ENCODE measurements at places on chromosomes 12 and 14. TPM values are rescaled to one million over a fixed set of nuclear protein-coding genes. Genes with fewer than 3 reads are reported as not detected.

Gene KRT1
- not detected for total RNA-seq

DNA sequence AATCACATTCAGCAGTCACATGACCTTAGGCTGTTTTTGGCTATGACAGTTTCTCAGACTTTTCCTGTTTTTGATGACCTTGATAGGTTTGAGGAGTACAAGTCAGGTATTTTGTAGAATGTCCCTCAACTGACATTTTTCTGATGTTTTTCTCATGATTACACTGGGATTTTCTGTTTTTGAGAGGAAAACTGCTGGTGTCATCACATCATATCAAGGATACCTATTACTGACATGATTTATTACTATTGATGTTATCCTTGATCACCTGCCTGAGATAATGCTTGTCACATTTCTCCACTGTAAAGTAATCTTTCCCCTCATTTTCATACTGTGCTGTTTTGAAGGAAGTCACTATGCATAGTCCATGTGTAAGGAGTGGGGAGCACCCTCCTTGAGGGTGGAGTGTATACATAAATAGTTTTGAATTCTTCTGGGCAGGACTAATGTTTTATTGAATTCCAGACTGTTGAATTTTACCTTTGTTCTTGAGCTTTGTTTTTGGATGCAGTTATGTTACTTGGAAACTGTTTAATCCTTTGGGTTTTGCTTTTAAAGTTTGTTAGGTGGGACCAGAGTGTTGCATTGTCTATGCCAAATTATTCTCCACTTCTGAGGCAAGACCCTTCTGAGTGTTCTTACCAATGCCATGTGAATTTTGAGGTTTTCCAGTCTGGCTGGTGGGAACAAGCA is 444.5 kb upstream of the FAR2 start:
- DNase-seq: no peak

- DNase-seq: peak; percentile 69
Measured at GRCh38 chr14:70882776-70883492, 24.3 kb upstream of the PCNX1 start.

GRCh38 chr14:98278800-98279199 is 993.2 kb downstream of the BCL11B start:
- no peak for DNase-seq

DNA sequence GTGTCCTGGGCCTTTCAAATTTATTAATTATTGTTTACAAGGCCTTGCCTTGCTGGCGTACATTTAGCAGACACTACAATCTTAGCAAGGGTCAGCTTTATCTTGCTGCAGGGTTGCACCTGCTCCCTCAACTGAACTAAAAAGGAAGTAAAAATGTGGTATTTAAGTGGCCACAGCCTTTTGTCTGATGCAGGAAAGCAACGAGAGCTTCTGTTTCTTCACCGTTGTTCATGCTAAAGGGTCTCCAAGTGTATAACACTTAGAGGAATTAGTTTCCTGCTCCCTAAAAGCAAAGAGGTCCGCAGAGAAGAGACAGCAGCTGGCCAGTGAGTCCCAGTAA is 62.8 kb upstream of the EGLN3 start:
- DNase-seq: no peak

Gene KRT77
- total RNA-seq: not detected

Gene SLC17A8
- not detected for total RNA-seq

Gene TEX52
- not detected for total RNA-seq

Gene ARMH4
- total RNA-seq: under 0.01 TPM

Gene CFAP54
- total RNA-seq: 0.26 TPM

DNA sequence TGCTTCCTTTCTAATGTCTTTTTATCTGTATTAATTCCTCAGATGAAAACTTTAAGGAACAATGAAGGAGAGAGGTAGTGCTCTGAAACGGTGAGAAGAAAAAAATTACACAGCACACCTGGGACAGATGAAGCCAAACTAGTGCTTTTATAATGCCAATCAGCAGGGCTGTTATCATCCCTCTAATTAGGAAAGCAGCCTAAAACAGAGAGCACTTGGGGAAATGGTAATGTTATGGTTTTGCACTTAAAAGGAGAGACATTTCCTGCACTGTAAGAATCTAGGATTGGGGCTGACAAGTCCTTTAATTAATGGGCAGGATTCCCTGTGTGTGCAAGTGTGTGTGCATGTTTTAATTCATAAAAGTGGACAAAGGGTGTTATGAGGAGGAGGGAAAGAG is 4.8 kb upstream of the LMO3 start:
- DNase-seq: peak; percentile 52

Gene CLEC7A
- total RNA-seq: not detected

Gene INTS13
- total RNA-seq: 19.7 TPM

- DNase-seq: no peak
Measured at GRCh38 chr12:110165540-110166159, 41.5 kb downstream of the IFT81 start.

DNA sequence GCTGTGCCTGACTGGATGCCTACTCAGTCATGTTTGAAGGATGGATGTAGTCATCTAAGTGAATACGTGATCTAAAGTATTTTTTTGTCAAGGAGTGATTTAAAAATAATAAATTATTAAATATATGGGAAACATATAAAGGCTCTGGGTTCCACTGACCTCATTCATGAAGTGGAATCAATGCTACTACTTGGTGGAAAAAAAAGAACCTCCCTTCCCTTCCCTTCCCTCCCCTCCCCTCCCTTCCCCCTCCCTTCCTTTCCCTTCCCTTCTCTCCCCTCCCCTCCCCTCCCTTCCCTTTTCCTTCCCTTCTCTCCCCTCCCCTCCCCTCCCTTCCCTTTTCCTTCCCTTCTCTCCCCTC is 162.7 kb downstream of the ESRRB start:
- DNase-seq: no peak

Gene AKAP3
- 0.53 TPM for total RNA-seq

Gene CLEC2D
- total RNA-seq: 1.9 TPM

- peak; percentile 95 for DNase-seq
Measured at GRCh38 chr14:64726585-64726890, 22.3 kb downstream of the PLEKHG3 start.

- no peak for DNase-seq
Measured at GRCh38 chr14:23112359-23113178, 6.5 kb downstream of the CEBPE start.

DNA sequence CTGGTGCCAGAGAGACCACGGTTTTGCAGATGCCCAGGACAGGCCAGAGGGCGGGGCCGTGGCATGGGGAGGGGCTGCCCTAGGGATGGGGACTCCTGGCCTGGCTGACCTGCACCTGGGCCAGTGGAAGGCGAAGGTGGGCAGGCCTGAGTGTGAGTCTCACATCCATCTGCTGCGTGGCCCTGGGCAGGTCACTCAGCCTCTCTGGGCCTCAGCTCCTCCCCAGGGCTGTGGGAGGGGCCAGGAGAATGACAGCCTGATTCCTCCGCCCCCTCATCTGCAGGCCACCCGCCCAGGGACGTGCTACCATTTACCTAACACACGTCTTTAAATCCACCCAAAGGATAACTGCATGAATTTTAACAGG is 90.9 kb downstream of the GALNT9 start:
- DNase-seq: no peak

Gene RHOF
- 27.7 TPM for total RNA-seq

- no peak for DNase-seq
Measured at GRCh38 chr12:40271981-40272664, 47.3 kb downstream of the LRRK2 start.

Gene MYO1A
- under 0.01 TPM for total RNA-seq

- no peak for DNase-seq
Measured at GRCh38 chr12:26874501-26875296, 41.7 kb upstream of the ITPR2 start.

DNA sequence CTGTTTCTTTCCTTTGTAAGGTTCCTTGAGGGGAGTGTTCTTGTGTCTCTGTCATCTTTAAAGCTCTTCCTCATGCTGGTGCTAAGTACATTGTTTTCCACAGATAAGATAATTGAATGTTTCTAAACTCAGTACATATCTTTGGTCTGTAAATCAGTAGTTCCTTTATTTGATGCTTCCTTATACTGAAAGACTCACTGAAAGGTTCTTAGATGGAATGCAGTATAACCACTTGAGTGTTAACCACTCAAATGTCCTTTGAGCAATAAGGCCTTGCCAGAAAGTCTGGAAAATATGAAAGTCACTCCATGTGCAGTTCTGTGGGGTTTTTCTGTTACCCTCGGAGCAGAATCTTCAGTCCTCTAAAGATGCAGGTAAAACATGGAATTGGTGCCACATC is 23.0 kb upstream of the RNU6-8 start:
- peak; percentile 28 for DNase-seq

Gene TMEM119
- total RNA-seq: not detected

GRCh38 chr14:69349091-69349777 is 48.9 kb downstream of the ERH start:
- no peak for DNase-seq

- DNase-seq: no peak
Measured at GRCh38 chr14:81392976-81393643, 7.0 kb downstream of the STON2 start.

GRCh38 chr12:88243982-88244381 is 101.9 kb downstream of the TMTC3 start:
- no peak for DNase-seq

GRCh38 chr14:26380637-26381036 is 217.2 kb downstream of the NOVA1 start:
- DNase-seq: no peak

DNA sequence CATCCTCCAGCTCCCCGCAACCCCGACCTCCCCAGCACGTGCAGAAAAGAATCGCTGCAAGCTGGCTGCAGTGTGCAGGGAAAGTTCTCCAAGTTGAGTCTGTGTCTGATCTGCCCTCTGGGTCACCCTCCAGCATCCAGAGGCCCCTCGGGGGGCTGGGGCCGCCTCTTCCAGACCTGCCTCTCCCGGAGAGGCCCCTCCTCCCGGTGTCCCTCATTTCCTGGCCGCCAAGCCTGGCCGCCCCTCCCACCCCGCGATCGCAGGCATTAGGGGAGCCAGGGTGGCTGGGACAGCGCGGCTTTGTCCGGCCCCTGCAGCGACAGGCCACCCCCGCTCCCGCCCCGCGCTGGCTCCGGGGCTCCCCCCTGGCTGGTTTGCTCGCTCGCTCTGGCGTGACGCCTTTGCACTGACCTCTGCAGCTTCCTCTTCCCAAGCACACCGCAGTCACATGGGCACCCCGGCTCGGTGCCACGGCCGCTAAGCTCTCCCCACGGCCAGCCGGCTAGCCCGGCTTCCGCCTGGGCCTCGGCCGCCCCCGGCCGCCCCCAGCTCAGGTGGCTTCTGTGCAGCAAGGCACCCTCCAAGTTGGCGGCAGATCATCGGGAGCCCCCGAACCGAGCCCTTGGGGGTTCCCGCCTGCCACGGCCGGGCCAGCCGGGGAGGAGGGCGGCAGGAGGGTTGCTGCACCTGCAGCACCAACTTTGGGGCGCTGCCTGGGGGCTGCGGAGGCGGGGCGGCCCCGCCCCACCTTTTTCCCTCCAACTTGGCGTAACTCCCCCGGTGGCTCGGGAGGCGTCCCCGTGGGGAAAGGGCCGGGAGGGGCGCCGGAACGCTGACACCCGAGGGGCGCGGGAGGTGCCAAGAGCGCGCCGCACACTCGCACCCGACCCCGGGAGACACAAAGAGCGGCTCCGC is 43.7 kb downstream of the KDM2B start:
- no peak for DNase-seq

DNA sequence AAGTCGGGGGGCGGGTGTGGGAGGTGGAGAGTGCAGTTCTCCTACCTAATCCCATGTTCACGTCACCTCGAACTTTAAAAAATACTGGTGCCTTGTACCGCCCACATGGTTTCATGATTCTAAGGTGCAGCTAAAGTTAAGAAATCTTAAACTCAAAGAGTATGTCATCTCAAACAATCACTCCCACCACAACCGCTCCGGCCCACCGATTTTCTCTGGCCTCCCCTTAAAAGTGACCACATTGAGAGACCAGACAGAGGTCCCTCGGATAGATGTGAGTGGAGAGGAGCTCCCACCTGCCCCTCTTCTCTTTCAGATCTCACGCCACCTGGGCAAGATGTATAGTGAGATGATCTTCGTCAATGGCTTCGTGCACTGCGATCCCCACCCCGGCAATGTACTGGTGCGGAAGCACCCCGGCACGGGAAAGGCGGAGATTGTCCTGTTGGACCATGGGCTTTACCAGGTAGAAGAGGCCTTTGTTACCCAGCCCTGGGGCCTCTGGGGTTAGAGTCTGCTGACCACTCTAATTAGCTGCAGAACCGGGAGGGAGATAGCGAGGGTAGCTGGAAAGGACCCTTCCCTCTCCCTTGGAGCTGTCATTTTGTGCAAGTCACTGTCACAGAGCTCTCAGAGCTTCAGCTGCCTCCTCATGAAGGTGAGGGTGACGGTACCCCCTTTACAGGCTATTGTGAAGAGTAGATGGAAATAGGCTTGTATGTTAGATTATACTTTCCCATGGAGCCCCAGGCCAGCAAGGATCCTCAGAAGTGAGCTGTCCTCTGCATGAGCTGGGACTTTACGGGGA is 124.4 kb downstream of the ADCK1 start:
- no peak for DNase-seq

- peak; percentile 12 for DNase-seq
Measured at GRCh38 chr12:61758661-61759060, 501.5 kb upstream of the USP15 start.

Gene PRICKLE1
- total RNA-seq: 2.4 TPM

DNA sequence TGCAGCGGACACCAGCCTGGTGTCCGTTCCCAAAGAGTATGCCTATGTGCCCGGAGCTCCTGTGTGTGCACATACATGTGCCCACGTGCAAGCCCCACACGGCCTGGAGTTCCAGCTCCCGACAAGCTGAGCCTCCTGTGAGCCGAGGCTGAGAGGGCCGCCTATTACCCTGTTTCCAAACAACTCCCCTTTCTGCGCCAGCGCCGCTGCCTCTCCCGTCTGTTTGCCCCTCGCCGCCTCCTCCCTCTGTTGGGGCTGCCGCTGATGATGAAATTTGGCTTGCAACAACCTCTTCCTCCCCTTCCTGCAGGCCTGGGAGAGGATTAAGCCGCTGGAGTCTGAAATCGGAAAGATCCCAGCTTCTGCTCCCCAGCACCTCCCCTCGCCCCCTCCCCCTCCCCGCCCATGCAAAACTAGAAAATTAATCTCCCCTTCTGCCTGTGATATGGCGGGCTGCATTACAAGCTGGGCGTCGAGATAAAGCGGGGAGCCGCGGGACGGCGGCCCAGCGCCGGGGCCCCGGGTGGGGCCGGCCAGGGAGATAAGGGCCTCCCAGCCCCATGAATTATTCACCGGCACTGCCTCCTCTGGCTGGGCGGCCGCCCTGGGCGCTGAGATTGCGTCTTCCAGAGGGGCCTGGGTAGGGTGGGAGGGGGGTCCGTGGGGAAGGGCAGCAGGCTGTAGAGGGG is 6.8 kb upstream of the ASIC1 start:
- DNase-seq: peak; percentile 33

DNA sequence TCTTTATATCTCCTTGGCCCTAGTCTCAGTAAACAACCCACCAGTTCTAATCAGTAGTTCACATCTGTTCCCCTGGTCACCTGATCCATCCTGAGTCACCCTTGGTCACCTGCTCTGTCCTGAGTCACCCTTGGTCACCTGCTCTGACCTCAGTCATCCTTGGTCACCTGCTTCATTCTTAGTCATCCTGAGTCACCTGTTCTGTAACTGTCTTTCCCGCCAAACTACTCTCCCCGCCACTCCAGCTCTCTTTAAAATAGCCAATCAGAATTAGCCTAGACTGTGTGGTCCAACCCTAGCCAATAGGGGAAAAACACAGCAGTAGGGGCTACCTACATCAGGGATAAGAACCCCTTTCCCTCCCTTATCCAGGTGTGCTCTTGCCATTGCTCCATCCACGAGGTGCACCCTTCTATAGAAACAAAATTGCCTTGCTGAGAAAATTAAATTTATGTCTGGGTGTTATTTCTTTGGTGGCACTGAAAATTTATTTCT is 245.4 kb upstream of the DIO3 start:
- DNase-seq: no peak

- DNase-seq: no peak
Measured at GRCh38 chr12:41680155-41680554, 464.5 kb downstream of the GXYLT1 start.

GRCh38 chr12:108119126-108119973 is 9.7 kb upstream of the WSCD2 start:
- DNase-seq: peak; percentile 52

All from bronchial epithelial cell (primary cell).